Sciatic nerve (tissue), 2 donors: ENCODE measurements at places on chromosomes 16 and 17. TPM values are rescaled to one million over a fixed set of nuclear protein-coding genes. Genes with fewer than 3 reads are reported as not detected.

- no peak for DNase-seq
These were observed 16.7 kb downstream of the C16orf54 start for GRCh38 chr16:29729116-29729521.

SLC47A1 gene
- total RNA-seq: 8.0 TPM

DNA sequence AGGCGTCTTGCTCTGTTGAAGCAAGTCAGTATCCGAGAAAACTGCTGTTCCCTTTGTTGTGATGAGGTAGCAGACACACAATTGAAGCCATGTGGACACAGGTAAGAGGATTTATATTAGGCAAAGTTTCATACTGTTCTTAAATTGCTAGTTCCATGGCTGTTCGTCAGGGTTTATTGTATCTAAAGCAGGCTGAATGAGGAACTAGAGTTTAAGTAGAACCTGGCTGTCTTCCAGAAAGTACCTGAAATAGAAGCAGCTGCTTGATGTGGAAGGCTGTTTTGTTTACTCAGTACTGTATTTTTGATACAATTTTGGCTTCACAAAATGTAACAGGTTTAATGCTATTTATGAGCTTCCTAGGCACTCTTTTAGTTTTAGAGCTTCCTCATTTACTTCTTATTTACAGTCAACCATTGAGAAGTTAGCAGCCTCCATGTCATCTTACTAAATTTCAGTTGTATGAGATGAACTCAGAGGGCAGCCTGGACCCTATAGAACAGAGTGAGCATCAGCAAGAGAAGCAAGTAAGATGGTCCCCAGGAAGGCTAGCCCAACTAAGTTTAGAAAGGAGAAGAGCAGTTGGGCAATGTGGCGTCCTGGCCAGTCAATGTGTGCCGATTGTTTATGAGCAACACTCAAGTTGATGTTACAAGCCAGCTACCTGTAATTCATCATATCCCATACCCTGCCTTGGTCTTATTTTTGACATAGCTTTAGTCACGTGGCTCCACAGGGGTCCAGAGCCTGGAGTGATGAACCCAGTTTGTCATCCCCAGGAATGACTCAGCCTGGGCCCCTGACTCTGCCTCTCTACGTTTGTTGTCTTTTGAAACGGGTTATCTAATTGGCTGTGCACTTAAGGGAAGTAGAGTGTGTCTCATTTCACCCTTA, 9.7 kb upstream of the ARL2BP start:
- no peak for DNase-seq

CACNG4 gene
- total RNA-seq: 0.36 TPM

RNF112 gene
- 3.9 TPM for total RNA-seq

FBXW10B gene
- 0.94 TPM for total RNA-seq

GRCh38 chr16:55482056-55482455, 3.1 kb downstream of the MMP2 start:
- no peak for DNase-seq

DNA sequence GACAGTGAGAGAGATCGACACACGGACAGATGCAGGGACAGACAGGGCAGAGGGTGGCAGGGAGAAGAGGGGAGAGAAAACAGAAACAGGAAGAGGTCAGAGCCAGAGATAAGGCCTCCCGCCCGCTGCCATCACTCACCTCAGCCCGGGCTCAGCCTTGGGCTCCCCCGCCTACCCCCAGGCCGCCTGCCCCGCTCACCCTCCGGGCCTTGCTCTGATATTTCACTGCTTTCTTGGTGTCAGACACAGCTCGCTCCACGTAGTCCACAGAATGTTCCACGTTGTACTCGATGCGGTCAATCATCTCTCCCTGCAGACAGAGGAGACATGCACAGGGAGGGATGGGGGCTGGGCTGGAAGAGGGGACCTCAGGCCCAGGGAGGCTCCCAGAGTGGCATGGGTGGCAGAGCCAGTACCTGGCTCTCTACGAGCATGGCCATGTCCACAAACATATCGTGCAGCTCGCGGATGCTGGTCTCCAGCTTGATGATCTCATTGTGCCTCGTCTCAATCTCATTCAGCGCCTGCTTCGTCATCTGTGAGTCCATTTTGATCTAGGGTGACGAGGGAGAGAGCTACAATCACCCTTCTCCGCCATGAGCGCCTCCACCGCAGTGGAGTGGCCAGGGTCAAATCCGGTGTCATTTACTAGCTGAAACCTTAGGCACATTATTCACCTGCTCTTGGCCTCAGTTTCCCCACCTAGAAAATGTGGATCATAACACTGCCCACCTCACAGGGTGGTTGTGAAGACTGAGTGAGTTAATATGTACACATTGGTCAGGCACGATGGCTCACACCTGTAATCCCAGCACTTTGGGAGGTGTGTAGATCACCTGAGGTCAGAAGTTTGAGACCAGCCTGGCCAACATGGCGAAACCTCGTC, 8.2 kb downstream of the HSD3B7 start:
- DNase-seq: no peak

DNA sequence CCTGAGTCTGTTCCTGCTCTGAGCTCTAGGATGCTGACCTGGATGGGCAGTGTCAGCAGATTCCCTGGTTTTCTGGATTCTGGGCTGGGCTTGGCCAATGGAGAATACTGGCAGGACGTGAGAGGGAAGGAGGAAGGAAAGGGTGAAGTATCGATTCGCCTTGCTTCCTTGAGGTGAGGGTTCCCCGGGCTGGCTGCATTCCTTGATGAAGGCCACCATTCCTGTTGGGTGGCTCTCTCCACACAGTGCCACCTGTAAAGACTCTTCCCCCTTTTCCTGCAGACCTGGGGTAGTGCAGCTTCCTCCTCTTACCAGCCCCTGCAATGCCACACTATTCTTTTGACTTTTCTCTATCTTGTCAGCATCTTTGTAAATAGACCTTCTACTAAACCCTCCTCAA, 58.1 kb upstream of the TANC2 start:
- no peak for DNase-seq

UMOD gene
- not detected for total RNA-seq

GRCh38 chr17:82349287-82349701, 9.8 kb upstream of the TEX19 start:
- DNase-seq: no peak

CRHR1 gene
- 0.36 TPM for total RNA-seq

SPATA32 gene
- total RNA-seq: not detected

GRCh38 chr16:6377956-6378355, 954.7 kb upstream of the RBFOX1 start:
- no peak for DNase-seq

GRCh38 chr17:42132941-42133340, 10.3 kb downstream of the HSPB9 start:
- no peak for DNase-seq
